ENCODE measurements at places on chromosomes 12 and 14. TPM values are rescaled to one million over a fixed set of nuclear protein-coding genes. Genes with fewer than 3 reads are reported as not detected.

DNA sequence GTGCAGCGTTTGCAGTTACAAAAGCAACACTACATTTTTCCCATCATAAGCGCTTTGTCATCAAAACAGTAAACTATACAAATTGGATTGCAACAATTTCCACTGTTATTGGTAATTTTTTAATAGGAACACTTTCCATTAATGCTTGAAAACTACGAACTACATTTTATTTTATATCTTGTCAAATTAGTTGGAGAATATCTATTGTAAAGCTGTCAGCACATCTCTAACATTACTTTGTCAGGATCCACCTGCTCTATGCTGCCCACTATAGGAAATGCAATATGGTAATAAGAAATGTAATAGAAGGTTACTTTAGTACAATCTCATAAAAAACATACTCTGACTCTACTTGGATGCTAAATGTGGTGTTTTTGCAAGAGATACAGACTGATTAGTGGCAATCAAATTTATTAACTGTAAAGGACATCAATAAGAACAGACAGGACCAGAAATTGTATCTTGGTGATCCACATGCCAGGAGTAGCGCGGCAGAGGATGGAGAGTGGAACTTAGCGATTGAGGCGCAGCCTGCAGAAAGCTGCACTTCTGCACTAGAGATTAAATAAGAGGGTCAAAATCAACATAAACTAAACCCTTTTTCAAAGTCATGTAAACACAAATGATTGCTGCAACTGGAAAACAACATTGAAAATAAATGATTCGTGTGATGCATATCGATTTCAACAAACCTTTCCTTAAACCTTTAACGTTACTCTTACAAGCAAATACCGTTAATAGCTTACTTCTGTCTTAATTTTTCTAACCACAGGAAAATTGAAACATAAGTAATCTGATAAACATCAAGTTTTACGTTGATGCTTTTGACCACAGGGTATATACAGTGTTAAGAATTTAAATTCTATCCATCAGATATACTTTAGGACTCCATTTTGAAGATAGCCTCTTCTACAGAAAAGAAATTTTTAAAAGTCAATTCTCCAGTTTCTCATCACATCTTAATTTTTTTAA lies 3.6 kb upstream of the ARID2 start:
- DNase-seq = peak; percentile 33

DNA sequence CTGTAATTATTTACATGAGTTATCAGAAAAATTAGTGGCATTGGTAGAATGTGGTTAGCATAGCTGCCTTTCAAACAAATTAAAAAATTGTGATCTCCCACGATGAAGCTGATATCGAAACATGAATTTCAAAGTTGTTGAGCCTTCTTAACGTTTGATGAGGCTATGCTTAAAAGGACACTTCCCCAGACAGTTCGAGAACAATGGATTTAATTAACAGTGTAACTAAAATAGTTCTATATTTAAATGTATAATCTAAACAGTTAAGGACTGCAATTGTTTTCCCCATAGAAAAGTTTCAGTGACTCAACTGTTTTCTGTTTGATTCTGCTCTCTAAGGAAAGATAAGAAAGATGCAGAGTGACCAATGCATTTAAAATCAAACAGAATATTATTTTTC lies 1.6 kb downstream of the CLEC2B start:
- no peak for DNase-seq

GRCh38 chr12:102095677-102096263 lies 24.1 kb downstream of the NUP37 start:
- DNase-seq = no peak

DNA sequence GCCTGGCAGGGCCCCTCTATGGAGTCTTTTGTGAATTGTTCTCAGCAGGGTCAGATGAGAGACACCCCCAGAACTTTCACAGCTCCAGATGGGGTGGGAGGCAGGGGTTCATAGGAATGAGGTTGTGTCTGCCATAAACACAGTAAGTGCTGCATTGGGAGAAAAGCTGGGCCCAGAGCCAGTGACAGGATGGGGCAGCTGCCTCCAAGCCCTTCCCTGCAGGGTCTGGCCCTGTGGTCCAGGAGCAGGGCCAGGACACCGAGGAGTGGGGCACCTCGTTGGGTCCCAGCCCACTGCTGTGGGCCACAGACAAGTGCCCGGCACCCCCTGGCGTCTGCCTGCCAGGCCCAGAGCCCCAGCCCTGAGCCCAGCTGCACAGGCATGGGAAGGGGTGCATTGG lies 13.3 kb downstream of the INF2 start:
- no peak for DNase-seq

DNA sequence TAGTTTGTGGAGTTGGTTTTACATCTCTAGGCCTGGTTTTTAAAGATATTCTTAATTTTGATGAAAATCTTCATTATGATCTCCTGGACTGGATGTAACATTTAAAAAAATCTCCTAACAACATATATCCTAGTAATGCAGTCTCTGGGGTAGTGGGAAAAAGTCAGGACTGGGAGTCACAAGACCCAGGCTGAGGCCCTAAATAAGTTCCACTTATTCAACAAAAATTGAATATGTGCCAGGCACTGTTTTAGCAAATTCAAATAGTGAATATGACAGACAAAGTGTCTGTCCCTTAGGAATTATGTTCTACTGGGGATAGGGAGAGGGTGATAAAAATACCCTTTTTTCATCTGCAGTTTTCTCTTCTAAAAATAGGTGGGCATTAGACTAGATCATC lies 248.4 kb downstream of the PAWR start:
- DNase-seq = no peak

- no peak for DNase-seq
Measured at GRCh38 chr14:58809520-58809919, 171.8 kb downstream of the DACT1 start.

- no peak for DNase-seq
Measured at GRCh38 chr14:87233266-87233665, 759.7 kb downstream of the GALC start.

GRCh38 chr14:23577004-23577681 lies 1.4 kb downstream of the JPH4 start:
- DNase-seq = peak; percentile 45

DNA sequence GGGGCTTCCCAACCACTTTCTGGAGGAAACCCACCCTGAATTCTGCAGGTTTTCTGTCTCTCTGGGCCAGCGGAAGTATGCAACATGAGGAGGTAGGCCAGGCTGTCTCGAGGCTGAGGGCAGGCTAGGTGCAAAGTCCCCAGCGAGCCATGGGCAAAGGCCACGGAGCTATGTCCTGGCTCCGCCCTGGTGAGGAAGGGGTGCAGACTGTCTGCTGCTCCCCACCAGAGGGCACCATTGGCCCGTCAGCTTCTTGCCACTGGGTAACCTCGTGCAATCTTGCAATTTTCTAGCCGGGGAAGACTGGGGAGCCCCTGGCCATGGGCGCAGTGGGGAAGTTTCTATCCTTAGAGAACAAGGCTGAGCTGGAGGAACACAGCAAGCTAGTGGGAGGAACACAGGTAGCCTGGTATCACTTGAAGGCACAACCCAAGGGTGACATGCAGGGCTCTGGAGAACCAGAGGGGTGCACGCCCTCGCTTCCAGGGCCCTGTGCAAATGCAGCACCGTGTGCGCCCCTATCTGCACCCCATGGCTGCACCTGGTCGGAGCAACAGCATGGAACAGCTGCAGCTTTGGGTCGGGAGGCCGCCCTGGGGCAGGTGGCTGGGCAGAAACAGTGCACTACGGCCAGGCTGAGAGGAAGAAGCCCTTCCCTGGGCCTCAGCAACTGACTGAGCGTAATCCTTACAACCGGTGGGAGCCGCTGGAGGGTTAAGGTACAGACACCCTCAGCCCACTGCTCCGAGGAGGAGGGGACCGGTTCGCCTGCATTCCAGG lies 27.6 kb upstream of the RPLP0 start:
- DNase-seq = peak; percentile 90

DNA sequence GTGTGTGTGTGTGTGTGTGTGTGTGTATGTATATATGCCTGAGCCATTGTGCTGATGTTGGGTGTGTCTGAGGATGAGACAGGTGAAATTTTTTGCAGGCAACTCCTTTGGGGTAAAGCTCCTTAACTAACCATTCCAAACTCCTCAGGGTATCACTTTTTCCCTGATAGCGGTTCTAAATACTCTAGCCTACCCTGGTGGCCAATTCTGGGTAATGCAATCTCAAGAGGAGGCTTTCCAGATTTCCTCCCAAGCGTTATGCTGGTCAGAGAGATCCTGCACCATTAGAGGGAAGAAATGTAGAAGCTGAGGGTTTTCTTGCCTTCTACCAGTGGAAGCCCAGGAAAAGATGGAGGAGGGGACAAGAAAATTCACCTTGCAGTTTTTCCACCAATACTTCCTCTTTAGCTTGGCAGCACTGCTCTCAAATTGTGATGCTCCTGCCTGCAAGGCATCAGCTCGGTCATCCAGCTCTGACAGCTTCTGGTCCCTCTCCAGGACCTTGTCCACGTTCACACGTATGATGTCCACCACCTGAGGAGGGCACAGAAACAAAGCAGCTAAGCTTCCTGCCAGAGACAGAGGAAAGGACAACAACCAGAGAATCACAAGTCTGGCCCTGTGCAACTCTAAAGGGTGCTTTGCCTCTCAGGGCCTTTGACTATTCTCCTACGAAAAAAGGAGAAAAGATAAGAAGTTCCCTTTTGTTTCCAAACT lies 4.9 kb downstream of the VAMP1 start:
- DNase-seq = peak; percentile 54

DNA sequence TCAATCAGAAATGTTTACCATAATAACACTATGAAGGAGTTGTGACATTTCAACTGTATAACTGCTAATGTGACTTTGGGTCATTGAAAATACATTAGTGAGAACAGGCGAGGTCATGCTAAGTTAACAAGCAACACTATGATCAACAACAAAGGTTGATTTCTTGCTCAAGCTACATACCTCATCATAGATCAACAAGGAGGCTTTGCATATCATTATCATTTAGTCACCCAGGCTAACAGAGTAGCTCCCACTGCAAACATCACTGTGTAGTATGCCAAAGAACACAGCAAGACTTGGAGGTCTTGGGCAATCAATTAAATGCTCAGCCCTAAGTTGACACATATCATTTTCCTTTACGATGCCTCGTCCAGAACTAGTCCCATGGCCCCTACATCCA lies 212.5 kb downstream of the NOVA1 start:
- DNase-seq = no peak

DNA sequence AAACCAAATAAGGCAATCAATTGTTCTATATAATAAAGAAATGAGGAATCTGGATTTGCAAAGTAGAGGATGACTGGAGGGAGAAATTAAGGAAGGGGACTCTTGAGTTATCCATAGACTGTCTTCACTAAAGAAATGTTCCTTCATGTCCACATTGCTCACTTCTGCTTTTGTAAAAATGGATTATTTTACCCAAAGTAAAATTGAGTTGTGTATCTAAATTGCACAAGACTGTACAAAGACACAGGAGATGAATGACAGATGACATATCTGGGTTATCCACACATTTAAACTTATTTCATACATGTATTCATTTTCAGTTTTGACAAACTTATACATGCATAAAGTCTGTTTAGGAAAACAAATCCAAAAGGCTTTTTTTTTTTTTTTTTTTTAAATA lies 11.3 kb downstream of the ATP2B1 start:
- no peak for DNase-seq

- DNase-seq = no peak
Measured at GRCh38 chr12:46359667-46360280, 12.8 kb downstream of the SLC38A2 start.

GRCh38 chr12:110578694-110579534 lies 4.2 kb downstream of the PPTC7 start:
- DNase-seq = no peak

DNA sequence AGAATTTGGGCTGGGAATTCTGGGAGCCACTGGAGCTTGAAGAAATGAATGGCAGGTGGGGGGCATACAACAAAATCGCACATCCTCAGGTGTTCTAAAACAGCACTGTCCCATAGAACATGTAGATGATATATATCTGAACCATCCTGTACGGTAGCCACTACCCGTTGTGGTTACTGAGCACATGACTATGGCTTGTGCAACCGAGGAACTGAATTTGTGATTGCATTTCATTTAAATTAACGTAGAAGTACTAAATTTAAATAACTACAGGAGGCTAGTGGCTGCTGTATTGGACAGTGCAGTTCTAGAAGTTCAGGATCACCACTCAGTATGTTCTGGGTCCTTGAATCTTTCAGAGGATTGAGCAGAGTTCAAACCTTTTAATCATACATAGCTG lies 172.4 kb downstream of the PHETA1 start:
- no peak for DNase-seq

GRCh38 chr14:91232052-91232451 lies 12.5 kb downstream of the GPR68 start:
- no peak for DNase-seq

DNA sequence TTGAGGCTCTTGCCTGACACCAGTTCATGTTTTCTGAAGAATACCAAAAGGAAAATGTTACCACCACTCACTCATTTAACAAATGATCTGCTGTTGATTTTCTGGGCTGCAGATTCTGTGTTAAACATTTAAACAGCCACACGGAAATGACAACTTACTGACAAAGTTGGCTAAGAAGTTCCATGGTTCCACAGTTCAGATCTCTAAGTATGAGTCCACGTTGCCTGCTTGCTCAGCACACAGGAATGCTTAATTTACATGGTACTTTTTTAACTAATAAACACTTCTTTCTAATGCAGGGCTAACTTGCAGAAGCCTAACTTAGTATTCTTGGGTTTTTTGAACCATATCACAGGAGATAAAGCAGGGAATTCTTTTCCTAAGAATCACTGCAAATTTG lies 34.7 kb downstream of the PTGER2 start:
- peak; percentile 64 for DNase-seq

- DNase-seq = no peak
Measured at GRCh38 chr14:90897022-90897421, 80.8 kb upstream of the TTC7B start.

DNA sequence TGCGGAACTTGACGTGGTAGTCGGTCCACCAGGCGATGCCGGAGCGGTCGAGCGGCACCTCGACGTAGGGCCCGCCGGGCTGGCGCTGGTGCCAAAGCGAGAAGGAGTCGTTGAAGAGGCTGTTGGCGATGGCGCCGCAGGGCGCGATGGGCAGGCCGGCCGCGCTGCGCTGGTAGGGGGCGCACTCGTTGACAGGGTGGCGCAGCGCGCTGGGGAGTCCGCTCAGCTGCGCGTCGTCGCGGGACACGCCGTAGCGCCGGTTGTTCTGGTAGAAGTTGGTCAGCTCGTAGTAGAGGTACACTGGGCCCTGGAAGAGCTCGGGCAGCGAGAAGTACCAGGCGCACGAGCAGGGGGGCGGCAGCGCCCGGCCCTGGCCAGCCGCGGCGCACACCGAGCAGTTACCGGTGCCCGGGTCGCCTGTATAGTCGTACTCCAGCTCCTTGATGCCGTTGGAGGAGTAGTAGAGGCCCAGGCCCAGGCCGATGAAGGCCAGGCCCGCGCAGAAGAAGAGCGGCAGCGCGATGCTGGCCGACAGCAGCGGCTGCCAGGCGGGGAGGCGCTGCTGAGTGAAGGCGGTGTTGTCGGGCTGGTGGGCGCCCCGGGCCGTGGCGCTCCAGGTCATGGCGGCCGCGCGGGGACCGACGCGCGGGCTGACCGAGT lies 482 bp downstream of the TMEM30B start:
- DNase-seq = no peak

RFX4 gene
- not detected for total RNA-seq

PDZRN4 gene
- total RNA-seq = not detected

KRT71 gene
- not detected for total RNA-seq

PSMB5 gene
- total RNA-seq = 476 TPM

SYNDIG1L gene
- total RNA-seq = not detected

IL26 gene
- total RNA-seq = not detected
